Posterior cingulate gyrus (tissue), 11 donors: ENCODE measurements at places on chromosomes 2 and 18.

DNA sequence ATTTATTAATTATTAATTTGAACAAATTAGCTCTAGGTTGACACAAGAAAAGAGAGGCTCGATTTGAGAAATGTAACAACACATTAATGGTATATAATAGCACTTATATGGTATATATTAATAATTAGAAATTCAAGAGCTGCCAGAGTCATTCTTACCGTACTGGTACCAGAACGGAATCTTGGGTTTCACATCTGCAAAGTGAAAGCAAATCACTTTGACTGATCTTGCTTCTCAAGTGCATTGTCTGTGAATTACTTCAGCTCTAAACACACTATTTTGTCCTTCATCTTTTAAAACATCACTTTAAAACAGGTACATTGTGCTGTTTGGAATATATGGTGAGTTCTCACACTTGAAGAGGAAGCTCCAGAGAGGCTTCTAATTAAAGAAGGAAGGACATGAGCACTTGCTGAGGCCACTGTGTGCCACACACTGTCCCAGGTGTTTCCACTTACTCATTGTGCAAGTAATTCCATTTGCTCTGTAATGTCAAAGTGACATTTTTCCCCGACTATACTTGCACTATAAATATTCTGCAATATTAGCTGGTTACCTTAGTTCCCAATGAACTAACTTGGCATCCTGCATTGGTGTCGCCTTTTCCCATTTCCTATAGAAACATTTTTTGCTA, 85.8 kb downstream of the PLA2R1 start:
- no peak for DNase-seq

DNA sequence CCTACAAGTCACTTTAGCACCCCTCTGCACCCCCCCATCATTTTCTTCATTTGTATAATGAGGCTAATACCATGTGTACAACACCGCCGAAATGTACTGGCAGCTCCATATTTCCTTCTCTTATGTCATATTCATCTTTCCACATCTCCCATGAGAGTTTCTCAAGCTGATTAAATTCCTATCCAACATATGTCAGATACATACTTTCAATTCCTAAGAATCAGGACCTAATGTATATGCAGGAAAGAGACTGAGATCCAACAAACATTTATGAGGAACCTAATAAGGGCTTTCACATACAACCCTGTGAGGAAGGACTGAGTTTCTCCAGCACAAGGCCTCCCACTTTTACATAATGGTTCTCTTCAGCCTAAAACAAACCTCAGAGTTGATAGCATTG, 41.9 kb downstream of the PRKD3 start:
- no peak for DNase-seq

DNA sequence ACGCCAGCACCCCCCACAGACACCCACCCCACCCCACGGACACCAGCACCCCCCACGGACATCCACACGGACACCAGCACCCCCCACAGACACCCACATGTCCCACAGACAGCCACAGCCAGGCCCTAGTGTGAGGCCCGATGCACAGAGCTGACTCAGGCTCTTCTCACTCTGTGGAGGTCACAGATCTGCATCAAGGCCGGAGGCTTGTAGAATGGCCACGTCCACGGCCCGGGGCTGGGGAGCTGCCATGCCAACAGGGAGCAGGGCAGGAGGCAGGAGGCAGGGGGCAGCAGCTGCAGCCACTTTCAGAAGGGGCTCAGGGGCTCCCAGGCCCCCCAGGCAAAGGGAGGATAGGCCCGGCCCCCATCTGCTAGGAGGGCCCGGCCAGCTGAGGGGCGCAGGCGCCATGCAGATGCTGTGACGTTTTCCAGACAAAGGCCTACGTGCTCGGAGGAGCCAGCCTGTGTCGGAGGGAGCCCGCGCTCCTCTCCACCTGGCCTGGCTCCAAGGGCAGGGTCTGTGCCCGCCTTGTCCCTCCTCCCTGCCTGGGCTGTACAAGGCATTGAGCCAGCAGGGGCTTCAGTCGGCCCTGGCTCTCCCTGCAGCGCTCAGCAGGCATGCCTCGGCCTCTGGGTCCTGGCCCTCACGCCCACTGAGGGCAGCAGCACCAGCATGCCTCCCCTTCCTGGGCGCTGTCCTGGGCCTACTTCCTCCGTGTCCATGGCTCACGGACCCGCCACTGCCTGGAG, 249.0 kb downstream of the TWIST2 start:
- DNase-seq: no peak

GRCh38 chr18:41982942-41983660, 28.1 kb downstream of the PIK3C3 start:
- DNase-seq: no peak

DNA sequence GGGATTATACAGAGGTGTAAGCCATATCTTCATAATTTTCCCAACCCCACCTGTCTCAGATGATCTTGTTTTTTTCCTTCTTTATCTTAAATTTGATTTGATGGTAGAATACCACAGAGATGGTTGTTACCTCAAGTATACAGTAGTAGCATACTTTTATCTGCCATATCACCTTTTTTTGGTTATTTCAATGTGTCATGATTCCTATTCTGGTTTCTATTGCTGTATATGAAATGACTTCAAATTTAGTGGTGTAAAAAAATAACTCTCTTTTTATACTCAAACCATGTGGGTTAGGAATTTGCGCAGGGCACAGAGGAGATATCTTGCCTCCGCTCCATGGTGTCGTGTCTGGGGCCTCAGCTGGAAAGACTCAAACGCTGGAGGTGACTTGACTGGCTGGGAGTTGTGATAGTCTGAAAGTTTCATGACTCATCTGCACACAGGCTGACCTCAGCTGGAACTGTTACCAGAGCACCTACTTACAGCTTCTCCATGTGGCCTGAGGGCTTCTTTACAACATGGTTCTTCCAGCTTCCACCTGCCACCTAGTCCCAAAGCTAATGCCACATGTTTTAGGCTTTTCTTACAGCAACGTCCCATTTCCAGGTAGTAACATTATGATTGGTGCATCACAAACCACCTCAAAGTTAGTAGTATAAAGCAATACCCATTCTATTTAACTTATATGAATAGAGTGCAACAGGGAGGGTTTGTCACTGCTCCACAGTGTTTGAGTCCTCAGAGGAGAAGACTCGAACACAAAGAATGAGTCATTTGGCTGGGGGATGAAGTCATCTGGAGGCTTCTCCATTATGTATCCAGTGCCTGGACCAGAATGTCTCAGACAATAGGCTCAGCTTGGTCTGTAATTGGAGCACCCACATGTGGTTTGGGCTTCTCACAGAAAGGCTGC, 82.3 kb upstream of the XPO1 start:
- DNase-seq: no peak

- DNase-seq: no peak
Observed at GRCh38 chr2:21467910-21468309, 344.1 kb downstream of the TDRD15 start.

- DNase-seq: no peak
Observed at GRCh38 chr2:211994806-211995205, 543.8 kb downstream of the ERBB4 start.

GRCh38 chr18:26705757-26706156, 157.4 kb upstream of the KCTD1 start:
- no peak for DNase-seq
